Stimulated activated CD4-positive, alpha-beta T cell treated with anti-CD3 and anti-CD28 coated beads, Interleukin-4, amount 100 ng/mL, for 1 hour (primary cell): ENCODE measurements at places on chromosomes 4 and X.
A peak's percentile ranks its signal among the peaks of the same experiment; 100 is the strongest.

- peak; percentile 70 for DNase-seq
Measured at GRCh38 chr4:38179690-38180377, 219.6 kb downstream of the PTTG2 start.

- DNase-seq = no peak
Measured at GRCh38 chr4:155809835-155810234, 51.0 kb downstream of the GUCY1B1 start.

DNA sequence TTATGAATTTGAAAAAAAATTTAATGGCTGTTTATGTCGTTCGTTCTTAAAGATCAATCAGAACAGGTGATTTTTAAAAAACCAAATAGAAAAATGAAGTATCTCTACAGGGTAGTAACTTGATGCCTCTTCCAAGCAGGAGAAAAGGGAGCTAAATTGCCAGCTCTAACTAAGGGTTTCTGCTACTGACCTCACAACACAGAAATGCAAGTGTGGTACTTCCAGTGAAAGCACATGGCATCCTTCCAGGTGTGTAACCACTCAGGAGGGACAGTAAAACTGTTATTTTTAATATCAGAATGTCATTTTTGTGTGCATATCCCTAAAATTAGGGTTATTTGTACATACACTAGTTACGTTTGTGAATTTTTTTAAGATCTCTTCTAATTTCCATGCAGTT lies 116.8 kb upstream of the ZCCHC13 start:
- no peak for DNase-seq

DNA sequence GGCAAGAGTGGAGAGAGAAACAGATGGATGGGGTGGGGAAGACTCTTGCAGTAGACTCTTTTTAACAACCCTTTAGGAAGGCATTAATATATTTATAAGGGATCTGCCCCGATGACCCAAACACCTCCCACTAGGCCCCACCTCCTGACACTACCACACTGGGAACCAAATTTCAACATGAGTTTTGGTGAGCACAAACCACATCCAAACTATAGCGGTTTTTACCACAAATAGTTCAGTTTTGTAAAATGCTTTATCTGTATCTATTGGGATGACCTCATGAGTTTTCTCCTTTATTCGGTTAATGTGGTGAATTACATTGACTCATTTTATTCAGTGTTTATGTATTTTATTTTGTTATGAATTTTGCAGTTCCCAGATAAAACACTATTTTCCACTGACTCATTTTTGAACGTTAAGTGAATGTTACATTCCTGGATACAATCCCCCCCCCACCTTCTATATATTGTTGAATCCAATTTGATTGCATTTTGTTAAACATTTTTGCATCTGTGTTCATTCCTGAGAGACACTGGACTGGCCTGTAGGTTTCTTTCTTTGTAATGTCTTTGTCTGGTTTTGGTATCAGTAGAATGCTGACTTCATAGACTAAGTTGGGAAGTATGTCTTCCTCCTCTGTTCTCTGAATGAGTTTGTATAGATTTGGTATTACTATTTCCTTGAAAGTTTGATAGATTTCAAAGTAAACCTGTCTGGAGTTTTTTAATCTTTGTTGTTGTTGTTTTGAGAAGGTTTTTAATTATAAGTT lies 13.9 kb upstream of the CPLX1 start:
- no peak for DNase-seq

DNA sequence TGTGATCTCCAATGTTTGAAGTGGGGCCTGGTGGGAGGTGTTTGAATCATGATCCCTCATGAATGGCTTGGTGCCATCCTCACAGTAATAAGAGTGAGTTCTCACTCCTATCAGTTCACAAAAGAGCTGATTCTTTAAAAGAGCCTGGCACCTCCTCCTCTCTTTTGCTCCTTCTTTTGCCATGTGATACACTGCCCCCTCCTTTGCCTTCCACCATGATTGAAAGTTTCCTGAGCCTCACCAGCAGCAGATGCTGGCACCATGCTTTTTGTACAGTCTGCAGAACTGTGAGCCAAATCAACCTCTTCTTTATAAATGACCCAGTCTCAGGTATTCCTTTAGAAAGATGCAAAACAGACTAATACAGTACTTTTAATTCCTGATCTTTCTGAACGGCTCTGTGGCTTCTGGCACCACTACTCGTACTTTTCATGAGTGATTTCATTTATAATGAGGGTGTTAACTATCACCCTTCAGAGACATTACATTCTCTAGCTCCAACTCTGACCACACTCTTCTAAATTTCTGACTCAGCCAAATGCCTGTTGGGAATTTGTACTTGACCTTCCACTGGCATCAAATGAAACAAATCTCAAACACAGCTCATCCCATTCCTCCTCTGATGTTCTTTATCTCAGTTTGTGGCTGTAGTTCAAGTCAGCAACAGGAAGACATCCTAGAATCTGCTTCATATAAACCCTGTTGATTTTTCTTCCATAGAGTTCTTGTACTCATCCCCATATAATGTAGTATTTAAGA lies 4.2 kb downstream of the UFSP2 start:
- no peak for DNase-seq

DNA sequence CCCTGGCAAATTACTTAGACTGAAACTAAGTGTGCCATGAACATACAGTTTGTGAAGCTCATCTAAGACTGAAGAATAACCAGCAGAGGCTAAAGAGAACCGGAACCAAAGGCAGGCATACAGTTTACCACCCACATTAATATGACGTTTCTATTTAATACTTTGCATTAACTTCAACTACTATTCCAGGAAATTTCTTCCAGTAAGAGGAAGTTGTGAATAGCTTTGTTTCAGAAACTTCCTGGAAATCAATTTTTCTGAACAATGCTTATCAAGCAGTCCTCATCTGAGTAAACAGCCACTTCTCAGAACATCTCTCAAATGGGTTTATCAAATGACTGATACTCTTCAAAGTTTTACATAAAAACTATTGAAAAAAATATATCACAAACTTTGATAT lies 252.7 kb downstream of the OPHN1 start:
- DNase-seq = no peak

GRCh38 chr4:119038116-119038841 lies 97.4 kb upstream of the MYOZ2 start:
- no peak for DNase-seq

DNA sequence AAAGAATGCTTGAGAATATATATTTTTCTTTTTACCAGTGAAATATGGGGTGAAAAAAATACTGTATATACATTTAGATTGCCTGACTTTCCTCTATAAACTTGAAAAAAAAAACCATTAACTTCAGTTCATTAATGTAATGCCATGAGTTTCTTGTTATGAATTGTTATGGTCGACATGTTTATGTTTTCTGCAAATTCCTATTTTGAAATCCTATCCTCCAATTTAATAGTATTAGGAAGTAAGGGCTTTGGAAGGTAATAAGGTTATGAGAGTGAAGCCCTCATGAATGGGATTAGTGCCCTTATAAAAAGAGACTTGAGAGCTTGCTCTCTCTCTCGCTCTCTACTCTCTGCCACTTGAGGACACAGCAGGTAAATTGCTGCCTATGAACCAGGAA lies 211.4 kb downstream of the LDB2 start:
- no peak for DNase-seq
